ENCODE measurements at places on chromosomes 6 and 20.

DNA sequence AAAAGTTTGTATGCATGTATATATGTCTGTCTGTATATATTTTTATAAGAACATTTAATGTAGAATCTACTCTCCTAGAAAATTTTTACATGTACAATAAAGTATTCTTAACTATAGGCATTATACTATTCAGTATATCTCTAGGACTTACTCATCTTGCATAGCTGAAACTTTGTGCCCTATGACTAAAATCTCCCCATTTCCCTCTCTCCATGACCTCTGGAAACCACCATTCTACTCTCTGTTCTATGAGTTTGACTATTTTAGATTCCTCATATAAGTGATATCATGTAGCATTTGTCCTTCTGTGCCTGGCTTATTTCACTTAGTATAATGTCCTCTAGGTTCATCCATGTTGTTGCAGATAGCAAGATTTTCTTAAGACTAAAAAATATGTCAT is 205.1 kb upstream of the SMLR1 start:
- DNase-seq = no peak

GRCh38 chr6:67121115-67121514 is 1414.1 kb upstream of the EYS start:
- no peak for DNase-seq

GRCh38 chr6:8321671-8322404 is 113.5 kb downstream of the SLC35B3 start:
- no peak for DNase-seq

DNA sequence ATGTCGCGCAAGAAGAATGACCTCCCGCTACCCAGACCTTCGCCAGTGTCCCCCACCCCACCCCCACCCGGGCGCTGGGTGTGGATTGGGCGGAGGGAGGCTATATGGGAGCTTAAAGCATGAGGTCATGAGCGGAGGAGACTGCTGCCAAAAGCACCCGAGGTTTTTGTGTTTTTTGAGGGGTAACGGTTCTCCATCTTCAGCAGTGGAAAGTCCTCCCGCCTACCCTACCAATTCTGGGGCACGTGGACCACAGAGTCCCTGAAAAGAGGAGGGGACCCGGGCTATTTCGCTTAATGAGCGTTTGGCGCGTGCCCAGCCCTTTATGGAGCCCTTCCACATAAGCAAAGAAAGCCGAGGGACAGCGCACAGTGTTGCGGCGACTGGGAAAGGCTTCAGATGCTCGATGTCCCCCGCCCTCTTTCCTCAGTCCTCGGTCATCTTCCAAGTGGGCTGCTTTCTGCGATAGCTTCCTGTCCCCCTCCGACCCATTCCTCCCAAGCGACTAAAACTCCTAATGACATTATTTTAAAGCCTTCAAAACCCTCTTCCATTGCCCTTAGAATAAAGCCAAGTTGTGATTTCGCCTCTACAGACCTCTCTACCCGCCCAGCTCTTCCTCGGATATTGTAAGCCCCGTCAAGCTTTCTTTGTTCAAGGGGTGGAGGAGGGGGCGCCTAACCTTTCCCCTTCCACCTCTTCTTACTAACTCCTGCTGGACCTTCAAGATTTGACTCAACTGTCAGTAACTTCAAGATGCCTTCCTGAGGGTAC is 2.1 kb upstream of the TRERF1 start:
- DNase-seq = no peak

DNA sequence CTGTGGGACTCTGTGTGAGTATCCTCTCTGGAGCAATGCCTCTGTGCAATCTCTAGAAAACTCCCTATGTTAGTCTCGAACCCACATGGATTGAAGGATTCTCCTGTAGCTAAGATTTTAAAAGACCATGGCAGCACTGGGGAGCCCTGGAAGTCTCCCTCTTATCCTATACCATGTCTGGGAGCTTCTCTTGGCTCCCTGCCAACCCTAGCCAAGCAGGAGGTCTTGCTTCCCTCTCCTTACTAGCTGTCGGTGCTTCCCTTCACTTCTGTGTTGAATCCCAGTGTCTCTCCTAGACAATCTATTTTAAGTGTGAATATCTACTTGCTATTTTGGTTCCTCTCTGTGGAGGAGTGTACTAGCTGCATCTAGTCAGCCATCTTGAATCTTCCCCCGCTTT is 118.8 kb upstream of the NRN1 start:
- DNase-seq = no peak

DNA sequence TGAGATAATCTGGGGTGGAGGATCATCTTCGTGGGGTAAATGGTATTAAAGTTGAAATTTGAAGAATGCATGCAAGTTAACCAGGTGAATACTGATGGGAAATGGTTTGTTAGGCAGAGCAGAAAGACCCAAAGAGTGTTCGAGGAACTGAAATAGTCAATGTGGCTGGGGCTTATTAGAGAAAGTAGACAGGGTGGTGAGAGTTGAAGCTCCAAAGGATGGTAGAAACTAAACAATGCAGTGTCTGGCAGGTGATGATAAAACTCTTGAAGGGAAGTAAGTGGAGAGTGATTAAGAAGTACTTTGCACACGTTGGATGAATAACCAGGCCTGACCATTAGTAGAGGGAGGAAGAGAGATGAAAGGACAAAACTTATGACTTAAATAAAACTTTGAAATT is 39.8 kb upstream of the CENPW start:
- no peak for DNase-seq

- DNase-seq = no peak
Observed at GRCh38 chr6:138431256-138432062, 27.4 kb downstream of the HEBP2 start.

DNA sequence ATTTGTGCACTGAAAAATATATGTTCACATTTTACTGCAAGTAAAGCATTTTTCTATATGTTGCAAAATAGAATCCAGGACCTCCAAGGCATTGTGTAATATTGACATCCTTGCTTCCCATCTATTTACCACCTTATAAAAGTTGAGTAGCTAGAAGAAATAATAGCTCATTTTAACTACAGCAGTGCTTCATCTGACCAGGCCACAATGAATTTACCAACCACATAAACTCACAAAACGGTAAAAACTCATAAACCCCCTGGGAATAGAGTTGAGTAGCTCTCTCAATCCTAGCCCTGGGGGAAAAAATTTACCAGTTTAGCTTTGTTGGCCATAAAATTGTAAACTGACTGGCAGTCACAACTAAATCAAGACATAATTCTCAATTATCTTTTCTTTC is 3.9 kb downstream of the ATXN1 start:
- no peak for DNase-seq

DNA sequence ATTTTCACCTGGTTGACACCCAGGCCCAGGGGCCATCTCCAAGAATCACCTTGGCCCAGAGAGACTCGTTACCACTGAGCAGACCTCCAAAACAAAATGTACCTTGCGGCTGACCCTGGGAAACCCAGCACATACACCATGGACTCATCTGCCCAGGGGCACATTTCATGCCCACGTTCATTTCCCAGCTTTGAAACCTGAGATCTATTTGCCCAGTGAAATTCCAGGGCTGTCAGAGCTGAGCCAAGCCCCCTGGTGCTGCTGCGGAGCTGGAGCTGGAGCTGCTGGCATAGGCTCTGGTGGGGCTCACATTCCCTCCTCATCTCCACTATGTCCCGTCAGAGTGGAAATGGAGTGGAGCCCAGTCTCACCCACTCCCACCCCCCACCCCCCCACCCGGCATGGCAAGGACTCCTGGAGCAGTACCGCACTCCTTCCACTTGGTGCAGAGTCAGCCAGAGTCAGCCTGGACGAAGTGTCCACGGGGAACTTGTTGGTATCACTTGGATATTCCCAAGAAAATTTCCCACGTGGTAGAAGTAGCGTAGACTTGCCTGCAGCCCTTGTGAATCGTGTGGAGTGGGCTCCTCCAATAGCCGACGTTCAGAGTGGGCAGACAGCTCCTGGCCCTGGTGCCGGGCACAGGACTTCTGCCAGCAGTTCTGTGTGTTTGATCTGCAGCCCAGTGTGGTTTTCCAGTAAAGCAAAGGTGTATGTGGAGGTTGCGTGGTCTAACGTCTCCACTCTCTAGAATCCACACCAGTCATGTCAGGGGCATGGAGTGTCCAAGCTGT is 18.1 kb upstream of the OSER1 start:
- DNase-seq = no peak

DNA sequence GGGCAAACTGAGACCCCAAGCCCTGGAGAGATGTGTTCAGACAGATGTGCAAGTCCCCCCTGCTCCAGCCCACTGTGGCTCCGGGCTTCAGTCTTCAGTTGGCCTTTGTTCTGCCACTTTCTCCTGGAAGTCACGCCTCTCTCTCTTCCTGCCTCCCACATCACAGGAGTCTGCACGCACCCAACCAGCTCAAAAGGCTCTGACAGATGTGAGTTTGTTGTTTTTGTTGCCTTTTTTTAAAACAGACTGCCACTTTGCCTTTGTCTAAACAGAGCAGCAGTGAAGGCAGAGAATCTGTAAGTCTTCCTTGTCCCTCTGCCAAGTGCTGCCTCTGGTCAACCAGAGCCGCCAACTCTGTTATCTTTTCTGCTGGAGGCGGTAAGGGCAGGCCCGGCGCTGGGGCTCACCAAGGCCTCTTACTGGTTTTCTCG is 149.7 kb downstream of the TFAP2C start:
- DNase-seq = no peak

DNA sequence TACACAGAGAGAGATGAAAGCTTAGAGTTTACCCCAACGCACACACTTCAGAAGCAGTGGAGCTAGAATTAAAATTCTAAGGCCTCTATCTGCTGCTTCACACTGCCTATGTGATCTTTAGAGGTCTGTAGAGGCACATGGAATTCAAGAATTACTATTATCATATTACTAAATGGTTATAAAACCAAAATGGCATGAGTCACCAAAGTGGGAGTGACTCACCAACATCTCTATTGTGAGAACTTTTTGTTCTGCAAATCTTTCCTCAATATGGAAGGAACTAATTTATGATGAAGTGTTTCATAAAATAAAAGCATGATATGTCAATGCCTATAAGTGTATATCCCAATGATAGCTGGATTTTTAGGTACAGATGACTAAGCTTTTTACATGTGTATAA is 28.5 kb upstream of the TMEM244 start:
- no peak for DNase-seq

- no peak for DNase-seq
Observed at GRCh38 chr20:48681201-48681872, 146.5 kb downstream of the PREX1 start.

- no peak for DNase-seq
Observed at GRCh38 chr6:111458670-111459232, 24.3 kb downstream of the REV3L start.

- DNase-seq = no peak
Observed at GRCh38 chr20:18077157-18077556, 19.4 kb upstream of the OVOL2 start.

- DNase-seq = no peak
Observed at GRCh38 chr20:24017458-24017755, 28.8 kb upstream of the GGTLC1 start.
